ENCODE measurements at places on chromosomes 1 and 21.

- peak; percentile 50 for DNase-seq
These were observed 47.1 kb downstream of the COL6A1 start for GRCh38 chr21:46028573-46029091.

DNA sequence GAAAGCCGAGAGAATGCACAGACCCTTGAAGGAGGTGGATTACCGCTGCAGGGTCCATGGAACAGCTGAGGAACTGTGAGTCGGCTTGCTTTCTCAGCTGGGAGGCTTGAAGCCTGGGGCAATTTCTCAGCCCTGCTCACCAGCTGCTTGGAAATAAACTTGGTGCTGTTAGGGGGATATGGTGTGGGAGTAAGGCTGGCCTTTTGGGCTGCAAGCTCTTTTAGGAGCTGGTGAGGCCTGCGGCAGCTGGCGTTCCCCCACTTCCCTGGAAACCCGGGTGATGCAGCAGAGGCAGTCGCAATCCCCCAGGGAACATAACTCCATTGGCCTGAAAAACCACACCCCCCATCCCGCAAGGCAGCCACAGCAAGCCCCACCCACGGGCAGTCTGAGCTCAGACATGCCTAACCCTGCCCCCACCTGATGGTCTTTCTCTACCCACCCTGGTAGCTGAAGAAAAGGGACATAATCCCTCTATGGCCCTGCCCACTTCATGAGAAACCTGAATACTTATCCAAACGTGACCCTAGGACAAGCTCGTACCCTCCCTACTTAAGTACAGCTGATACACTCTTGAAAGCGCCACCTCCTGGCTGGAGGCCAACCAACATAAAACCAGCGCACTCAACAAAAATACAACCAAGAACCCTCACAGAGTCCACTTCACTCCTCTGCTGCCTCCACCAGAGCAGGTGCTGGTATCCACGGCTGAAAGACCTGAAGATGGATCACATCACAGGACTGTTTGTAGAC, 1995.8 kb downstream of the NCAM2 start:
- DNase-seq = no peak

DNA sequence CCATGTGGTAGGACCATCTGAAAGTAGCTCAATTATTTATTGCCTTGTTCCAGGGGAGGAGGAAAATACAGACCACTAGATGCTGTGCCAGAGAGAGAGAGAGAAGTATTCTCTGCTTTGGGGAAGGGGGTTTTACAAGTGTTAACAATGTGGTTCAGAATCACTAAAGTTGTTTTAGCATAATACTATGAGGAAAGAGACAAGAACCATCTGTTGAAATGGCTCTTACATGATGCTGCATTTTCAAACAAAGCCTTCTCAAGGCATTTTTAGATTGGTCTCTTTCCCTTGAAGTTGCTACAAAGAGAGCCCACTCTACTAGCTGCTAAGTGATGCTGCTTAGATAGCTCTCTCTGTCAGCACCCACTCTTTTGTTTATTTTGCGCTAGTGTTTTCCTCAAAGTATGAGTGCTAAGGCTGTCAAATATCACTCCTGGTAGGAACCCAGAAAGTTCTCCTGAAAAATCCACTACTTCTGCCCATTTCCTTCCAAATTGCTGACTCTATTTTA, 255.1 kb downstream of the NFIA start:
- DNase-seq = no peak

- no peak for DNase-seq
These were observed 453 bp downstream of the CDKN2C start for GRCh38 chr1:50970509-50970887.

DNA sequence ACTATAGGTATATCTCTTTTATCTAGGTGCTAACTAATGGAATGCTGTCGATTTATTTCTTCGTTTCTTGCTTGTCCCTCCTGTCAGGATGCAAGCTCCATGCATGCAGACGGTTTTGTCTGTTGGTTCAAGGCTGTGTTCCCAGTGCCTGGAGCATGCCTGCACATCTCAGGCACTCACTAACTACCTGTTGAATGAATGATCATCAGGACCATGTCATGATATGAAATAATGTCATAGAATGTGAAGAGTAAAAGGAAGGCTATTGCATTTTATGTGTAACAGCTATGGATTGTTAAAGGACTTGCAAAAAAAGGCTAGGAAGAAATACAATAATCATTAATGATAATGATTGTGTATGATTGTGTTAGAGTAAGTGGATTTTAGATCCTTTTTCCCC, 4.2 kb downstream of the GPR25 start:
- DNase-seq = no peak

DNA sequence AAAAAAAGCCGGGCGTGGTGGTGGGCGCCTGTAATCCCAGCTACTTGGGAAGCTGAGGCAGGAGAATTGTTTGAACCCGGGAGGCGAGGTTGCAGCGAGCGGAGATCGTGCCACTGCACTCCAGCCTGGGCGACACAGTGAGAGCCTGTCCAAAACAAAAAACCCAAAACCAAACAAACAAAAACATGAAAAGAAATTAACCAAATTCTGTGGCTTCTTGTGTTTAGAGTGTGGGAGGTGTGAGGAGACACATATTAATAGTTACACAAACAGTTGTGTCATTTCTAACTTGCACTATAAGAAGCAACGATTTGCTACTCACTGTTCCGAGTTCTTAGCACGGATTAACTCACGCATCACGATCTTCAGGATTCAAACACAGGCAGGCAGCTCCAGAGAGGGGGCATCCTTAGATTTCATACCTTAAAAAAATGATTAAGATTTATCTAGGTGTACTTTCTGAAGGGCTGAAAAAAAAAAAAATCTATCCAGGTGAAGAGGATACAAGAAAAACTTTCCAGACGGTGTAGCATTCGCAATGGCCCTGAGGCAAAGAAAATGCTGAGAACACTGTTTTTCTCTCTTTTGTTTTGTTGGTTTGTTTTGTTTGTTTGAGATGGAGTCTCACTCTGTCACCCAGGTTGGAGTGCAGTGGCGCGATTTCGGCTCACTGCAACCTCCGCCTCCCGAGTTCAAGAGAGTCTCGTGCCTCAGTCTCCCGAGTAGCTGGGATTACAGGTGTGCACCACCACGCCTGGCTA, 713 bp upstream of the HMGCL start:
- DNase-seq = no peak

DNA sequence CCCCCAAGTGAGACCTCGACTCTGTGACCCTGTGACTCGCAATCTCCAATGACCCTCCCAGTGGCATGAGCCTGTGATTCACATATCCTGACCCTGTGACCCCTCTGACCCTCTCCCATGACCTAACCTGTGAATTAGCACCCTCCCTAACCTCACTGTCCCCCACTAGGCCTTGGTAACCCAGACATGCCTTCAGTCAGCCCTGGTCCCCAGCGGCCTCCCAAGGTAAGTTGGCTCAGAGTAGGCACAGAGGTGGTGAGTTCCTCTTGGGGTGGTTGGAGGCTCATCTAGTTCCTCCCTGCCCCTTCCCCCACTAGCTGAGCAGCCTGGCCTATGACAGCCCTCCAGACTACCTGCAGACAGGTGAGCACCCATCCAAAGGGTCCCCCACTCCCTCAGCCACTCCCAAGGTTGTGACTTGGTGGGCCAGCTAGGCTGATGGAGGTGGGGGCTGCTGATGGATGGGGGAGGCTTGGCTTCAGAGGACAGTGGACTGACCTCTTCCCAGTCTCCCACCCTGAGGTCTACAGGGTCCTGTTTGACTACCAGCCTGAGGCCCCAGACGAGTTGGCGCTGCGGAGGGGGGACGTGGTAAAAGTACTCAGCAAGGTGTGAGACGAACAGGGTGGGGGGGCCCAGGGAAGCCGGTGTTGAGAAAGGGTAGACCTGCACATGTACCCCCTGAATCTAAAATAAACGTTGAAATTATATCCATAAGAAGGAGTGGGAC, 1.6 kb downstream of the SH3D21 start:
- DNase-seq = no peak

GRCh38 chr1:157893686-157894085, 52.1 kb upstream of the CD5L start:
- peak; percentile 6 for DNase-seq

DNA sequence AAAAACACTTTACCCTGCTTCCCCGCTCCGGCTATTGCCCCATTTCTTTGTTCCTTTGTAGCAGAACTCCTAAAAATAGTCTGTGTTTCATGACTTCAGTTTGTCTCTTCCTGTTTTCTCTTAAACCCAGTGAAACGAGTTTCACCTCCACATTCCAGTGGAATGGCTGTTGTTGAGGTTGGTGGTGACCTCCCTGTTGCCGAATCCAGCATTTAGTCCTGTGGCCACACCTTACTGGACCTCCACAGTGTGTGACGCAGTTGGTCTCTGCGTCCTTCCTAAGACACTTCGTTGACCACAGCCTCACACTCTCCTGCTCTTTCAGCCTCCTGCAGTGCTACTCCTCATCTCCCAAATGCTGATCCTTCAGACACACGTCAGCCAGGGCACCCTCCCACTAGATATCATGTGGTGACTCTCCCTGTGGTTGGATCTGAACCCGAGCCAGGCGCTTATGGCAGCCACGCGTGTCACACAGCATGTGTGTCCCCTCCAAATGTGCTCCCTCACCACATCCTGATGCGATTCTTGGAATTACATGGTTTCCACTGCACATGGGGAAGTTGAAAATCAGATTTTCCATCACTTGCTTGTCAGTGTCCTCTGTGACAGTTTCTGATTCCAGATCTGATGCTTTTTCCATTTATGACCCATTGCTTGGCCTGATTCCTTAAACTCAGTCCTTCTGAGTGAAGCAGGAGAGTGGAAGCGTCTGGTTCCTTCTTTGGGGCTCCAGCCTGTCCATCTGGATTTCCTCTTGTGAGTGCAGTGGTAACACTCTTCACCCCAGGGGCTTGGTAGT, 99.1 kb upstream of the ARTN start:
- DNase-seq = peak; percentile 45

DNA sequence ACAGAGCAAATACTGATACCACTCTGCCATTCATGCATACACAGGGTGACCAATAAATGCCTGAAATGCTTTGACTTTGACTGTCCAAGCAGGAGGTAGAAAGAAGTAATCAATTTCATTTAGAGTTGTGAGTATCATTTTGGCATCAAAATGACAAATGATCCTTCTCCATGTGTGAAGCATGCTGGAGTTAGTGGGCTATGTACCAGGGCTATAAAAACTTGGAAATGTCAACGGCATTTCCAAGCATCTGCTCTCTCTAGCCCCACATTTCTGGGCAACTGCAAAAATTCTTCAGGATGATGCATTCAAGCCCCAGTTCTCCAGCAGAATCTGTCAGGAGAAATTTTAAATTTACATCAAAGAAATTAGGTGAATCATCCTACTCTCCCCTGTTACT, 208.4 kb upstream of the PTBP2 start:
- no peak for DNase-seq

DNA sequence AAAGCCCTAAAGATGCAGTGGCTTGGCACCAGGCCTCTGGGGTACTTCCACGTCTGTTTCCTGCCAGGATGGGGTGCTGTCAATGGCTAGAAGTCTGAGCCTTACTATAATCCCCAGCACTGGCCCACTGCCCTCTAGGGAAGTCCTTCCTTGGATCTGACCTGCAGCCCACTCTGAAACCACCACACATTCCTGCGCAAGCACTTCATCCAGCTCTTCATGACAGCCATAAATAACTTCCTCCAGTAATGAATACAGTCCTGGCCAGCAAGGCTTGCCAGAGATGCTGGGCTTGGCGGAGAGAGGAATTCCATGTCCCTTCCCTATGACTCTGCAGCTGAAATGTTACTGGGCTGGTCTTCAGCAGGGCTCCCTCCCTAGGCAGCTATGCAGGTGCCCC, 32.6 kb downstream of the ALPL start:
- peak; percentile 46 for DNase-seq

DNA sequence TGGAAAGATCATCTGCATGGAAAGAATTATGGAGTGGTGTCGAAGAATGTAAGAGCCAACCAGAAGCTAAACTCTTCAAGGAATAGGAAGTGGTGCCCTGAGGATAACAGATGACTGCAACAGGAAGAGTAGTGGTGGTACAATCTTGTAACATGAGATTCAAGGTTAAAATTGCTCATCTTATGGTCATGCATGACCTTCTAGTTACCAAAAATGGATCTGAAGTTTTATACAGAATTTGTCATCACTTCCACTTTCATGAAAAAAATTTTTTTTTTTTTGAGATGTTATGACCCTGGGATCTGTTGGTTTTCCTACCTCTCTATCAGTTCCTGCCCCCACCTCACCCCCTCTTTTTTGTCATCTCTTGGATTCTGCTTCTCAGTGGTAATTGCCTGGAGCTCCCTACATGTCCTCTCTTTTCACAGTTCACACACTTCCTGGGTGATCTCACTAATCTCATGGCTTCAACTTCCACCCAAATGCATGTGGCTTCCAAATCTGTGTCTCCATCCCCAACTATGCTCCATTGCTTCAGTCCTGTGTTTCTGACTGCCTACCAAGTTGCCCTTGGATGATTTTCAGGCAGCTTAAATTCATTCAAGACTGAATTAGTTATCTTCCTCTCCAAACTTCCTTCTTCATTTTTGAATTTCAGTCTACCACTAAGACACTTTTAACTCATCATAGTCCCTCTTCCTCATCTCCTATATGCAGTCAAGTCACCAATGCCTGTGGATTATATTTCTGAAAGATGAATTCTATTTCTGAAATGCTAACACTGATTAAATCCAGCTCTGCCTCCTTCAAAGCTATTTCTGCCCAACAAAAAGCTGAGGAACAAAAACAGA, 48.4 kb downstream of the SLAMF6 start:
- DNase-seq = no peak

All from iris pigment epithelial cell (primary cell).